Pulmonary artery endothelial cell (primary cell): ENCODE measurements at places on chromosomes 5 and 9.

GRCh38 chr9:112890106-112891081 lies at the start of gene SLC46A2:
Gene SLC46A2, minus strand, starts transcription at chr9:112890876. Its CDS starts 195 bp downstream, at chr9:112890681.
- DNase-seq = no peak

GRCh38 chr5:61463596-61463995 lies 131.5 kb downstream of the ZSWIM6 start:
- DNase-seq = no peak

GRCh38 chr5:26572480-26572879 lies 465.9 kb downstream of the CDH9 start:
- no peak for DNase-seq

GRCh38 chr5:156892223-156892622 lies 42.1 kb downstream of the PPP1R2B start:
- DNase-seq = no peak

DNA sequence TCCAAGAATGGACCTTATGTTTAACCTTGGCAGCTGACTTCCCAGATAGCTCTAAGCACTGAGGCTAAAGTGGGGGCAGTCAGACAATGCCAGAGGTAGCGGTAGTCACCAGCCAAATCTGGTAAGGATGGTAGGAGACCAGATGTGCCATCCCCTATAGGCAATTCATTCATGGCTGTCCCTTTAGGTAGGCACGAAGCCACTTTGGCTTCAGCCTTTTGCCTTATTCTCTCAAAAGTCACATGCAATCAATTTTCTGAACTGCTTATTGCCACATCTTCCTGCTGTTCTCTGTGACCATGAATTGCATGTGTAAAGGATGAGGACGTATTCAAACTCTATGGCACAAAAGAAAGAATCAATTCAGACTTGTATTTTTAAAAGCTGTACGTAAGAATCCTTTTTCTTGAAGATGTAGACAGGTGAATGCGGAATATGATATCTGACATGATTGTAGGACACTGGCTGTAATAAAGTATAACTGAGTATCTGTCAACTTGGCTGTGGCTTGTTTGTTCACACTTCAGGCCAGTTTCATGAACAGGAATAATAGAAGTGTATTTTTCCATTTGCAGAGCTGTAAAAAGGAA lies 611.7 kb downstream of the NR2F1-AS1 start:
- no peak for DNase-seq

DNA sequence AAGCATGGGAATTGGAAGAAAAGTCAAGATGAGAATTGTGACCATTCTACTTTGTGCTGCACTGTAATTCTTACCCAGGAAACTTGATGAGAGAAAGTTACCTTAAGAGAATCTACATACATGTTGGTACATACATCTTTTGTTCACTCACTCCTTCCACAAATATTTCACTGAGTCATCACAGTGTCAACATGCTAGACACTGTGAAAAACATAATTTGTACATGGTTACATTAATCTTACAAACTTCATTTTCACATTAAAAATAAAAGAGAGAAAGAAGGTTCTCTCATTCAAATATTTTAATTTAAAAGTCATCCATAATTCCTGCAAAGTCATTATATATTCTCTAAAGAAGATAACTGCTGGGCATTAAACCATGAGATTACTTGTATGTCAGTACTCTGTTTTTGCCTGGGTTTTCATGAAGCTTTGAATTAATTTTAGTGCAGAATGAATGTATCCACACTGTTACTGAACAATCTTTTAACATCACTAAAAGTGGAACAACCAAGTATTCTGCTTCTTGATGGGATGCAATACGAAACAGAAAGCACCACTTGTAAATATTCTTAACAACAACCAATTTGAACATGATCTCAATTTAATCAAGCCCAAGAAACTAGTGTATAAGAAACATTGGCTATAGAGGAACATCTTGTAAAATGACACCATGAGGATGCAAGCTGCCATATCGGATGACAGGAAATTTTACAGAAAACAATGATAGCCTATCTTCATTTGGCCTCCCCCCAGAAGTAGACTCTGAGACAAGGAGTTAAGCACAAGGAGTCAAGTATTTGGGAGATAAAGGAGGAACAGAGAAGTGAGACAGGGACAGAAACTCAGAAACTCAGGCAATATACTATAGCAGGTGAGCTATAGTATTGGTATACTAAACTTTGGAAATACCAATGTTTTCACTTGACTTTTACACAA lies 28.4 kb downstream of the ERP44 start:
- DNase-seq = no peak

GRCh38 chr9:71746023-71746757 lies 22.1 kb downstream of the CEMIP2 start:
- DNase-seq = no peak

DNA sequence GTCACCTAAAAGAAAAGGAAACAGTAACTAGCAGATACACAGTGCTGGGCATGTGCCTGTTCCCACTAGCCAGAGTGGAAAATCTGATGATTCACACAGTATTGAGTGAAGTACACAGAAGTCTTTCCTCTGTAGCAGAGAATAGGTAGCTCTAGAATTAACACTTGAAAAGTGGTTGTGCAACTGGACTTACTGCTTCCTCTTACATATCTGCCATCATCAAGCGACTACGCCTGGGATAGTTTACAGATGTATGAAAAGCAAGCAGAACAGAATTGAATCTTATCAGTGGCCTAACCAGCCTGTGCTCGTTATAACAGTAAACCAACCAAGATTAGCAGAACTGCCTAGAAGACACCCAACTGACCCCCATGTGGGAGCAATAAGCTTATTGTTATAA lies 130.6 kb downstream of the DTWD2 start:
- no peak for DNase-seq

DNA sequence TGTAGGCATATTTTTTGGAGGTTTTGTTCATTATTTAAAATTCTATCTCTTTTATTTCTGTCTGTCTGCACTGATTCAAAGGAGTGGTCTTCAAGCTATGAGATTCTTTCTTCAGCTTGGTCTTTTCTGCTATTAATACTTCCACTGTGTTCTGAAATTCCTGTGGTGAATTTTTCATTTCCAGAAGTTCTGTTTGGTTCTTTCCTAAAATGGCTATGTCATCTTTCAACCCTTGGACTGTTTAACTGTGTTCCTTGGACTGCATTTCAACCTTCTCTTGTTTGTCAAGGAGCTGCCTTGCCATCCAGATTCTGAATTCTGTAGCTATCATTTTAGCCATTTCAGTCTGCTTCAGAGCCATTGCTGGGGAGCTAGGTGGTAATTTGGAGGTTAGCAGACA lies 76.3 kb downstream of the CERT1 start:
- DNase-seq = no peak

DNA sequence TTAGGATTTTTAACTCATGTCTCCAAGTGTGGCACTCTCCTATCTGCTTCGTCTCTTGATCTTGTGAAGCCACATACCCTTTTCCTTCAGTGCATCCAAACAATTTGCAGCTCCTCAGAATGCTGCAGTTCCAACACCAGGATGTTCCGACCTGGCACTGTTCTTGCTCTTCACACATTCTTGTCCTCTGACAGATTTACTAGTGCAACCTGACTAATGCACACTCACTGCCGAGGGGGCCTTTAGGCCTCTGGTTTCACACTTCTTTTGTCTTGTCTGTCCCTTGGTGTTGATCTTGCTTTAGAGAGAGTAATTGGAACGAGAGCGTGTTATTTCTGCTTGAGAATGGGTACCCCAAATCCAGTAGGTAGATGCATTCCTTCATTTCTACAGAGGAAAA lies 15.0 kb downstream of the ARHGAP26 start:
- no peak for DNase-seq

DNA sequence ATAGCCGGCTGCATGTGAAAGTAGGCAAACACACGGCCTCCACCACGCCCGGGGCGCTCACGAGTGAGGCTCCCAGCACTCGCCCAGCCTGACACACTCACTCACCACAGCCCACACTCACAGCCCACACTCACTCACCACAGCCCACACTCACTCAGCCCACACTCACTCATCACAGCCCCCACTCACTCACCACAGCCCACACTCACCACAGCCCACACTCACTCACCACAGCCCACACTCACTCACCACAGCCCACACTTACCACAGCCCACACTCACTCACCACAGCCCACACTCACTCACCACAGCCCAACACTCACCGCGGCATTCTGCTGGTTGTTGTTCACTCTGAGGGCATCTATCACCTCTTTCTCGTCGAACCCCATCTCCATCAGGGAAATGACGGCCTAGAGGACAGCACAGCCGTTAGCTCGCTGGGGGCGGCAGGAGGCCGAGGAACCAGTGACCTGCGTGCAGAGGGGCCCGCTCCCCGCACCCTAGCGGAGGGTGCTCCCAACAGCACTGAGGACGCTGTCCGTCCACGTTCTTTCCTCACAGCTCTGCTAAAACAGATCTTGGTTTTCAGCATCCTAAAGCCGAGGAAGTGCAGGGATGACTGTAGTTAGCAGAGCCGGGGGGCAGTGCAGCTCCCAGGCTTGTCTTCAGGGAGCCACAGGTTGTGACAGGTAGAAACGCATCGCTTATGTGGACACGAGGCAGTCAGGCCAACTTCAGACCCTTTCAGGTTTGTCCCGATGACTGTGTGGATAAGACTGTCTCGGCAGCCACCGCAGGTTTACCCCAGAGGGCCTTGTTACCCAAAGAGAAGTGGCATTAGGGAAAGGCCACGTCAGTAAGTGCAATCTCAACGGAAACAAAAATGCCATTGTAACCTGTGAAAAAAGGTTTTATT lies 21.6 kb downstream of the UBAC1 start:
- DNase-seq = no peak
